Vagina (tissue), 2 donors: ENCODE measurements at places on chromosomes 6 and 20.

DNA sequence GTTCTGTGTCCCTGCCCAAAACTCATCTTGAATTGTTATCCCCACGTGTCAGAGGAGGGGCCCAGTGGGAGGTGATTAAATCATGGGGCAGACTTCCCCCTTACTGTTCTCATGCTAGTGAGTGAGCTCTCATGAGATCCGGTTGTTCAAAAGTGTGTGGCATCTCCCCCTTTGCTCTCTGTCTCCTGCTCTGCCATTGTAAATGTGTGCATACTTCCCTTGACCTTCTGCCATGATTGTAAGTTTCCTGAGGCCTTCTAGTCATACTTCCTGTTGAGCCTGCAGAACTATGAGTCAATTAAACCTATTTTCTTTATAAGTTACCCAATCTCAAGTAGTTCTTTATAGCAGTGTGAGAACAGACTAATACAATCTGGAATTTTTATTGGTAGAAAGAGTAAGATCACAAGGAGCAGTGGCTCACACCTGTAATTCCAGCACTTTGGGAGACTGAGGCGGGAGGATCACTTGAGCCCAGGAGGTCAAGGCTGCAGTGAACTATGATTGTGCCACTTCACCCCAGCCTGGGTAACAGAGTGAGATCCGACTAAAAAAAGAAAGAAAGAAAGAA is 47.1 kb upstream of the SLC22A16 start:
- DNase-seq: peak; percentile 54

GRCh38 chr6:110528930-110529325 is 52.5 kb upstream of the SLC22A16 start:
- DNase-seq: no peak

- DNase-seq: no peak
These were observed 18.6 kb downstream of the DYNLT1 start for GRCh38 chr6:158625881-158626305.

GRCh38 chr6:57297505-57297904 is 19.9 kb upstream of the PRIM2 start:
- DNase-seq: no peak

- no peak for DNase-seq
These were observed 73.1 kb downstream of the PRND start for GRCh38 chr20:4794846-4795245.

DNA sequence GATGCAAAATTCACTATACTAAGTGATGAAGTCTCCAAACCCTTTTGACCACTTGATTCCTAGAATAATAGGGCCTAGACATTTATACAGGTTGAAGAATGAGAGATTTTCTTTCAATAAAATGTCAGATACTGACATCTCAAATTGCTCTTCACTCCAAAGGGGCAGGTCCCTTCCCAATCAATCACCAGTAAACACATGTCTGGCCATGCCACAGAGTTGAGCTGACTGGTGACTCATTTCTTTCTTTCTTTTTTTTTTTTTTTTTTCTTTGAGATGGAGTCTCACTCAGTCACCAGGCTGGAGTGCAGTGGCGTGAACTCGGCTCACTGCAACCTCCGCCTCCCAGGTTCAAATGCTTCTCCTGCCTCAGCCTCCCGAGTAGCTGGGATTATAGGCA is 388.6 kb upstream of the BTBD3 start:
- DNase-seq: no peak
